Chondrocyte (in vitro differentiated cells): ENCODE measurements at places on chromosomes 4 and X. TPM values are rescaled to one million over a fixed set of nuclear protein-coding genes. Genes with fewer than 3 reads are reported as not detected.

DNA sequence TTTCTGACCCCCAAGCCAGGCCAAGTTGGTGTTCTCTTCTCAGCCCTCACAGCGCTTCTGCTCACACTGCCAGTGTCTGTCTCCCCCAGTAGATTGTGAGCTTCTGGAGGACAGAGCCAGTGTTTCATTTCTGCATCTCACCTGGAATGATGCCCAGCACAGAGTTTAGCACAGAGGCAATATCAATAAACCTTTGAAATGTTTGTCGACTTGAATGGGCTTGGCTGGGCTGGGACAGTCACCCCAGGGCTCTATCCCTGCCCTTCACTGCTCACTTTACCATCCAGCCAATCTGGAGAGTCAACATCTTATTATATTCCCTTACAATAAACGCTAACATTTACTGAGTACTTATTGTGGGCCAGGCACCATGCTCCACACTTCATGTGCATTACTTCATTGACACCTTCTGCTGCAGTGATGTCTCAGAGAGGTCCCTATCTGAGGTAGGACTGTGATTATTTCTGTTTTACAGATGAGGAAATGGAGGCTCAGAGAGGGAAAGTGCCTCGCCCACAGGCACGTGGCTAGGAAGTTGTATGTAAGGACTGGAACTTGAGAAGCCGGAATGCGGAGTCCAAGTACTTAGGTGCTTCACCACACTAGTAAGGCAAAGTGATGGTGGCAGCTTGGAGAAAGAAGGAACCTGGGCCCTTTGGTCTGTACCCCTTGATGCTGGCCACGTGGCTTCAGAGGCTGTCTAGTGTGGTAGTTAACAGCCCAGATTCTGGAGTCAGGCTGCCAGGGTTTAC lies 19.5 kb downstream of the EFNB1 start:
- no peak for DNase-seq

- DNase-seq: no peak
These were observed 49.0 kb upstream of the HOPX start for GRCh38 chr4:56730097-56730496.

DNA sequence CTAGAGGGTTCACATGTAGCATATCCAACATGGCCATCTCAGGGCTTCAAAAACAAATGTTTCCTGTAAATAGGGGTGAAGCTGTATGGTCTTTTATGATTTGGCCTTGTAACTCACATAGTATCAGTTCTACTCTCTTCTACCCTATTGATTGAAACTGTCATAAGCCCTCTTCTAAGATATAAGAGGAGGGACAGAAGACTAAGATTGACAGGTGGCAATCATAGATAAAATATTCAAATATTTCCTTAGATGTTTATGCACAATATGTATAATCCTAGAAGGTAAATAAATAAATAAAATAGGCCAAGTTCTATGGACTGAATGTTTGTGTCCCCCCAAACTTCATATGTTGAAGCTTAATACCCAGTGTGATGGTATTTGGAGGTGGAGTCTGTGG lies 6.9 kb upstream of the BEX3 start:
- DNase-seq: no peak

- DNase-seq: no peak
These were observed 16.0 kb downstream of the NBDY start for GRCh38 chrX:56744996-56745395.

MCF2 gene
- 0.10 TPM in 1 of 3 replicates, not detected in the others for total RNA-seq

- no peak for DNase-seq
These were observed 371.0 kb downstream of the BCOR start for GRCh38 chrX:39726771-39727170.

GRCh38 chr4:119321921-119322687 lies at the start of gene FABP2:
Gene FABP2 (minus strand): TSS chr4:119322138. CDS start chr4:119322102, 36 bp downstream.
- no peak for DNase-seq
